Vein endothelial cell (primary cell): ENCODE measurements at places on chromosomes 5 and 9. TPM values are rescaled to one million over a fixed set of nuclear protein-coding genes. Genes with fewer than 3 reads are reported as not detected.

Gene SLC4A9
- total RNA-seq: not detected in 2 replicates

Gene OTP
- total RNA-seq: not detected in 2 replicates

Gene HTR4
- 0.10 TPM in 1 of 2 replicates, not detected in the other for total RNA-seq

Gene RNF208
- 0.19 and 0.65 TPM in 2 replicates for total RNA-seq

Gene MYMK
- not detected in 2 replicates for total RNA-seq

Gene C5orf52
- not detected in 2 replicates for total RNA-seq

Gene PHF24
- total RNA-seq: not detected in 2 replicates

Gene C5orf58
- total RNA-seq: not detected in 2 replicates

Gene HMGCR
- 29.1 and 84.6 TPM in 2 replicates for total RNA-seq

Gene PCDHGB1
- total RNA-seq: 0.96 and 2.3 TPM in 2 replicates

Gene FAM221B
- not detected in 2 replicates for total RNA-seq

Gene KLHL3
- total RNA-seq: 20.7 and 40.5 TPM in 2 replicates

Gene TEX48
- not detected in 2 replicates for total RNA-seq
